Stimulated activated CD4-positive, alpha-beta T cell treated with anti-CD3 and anti-CD28 coated beads, Interleukin-12 subunit alpha, Interleukin-12 subunit beta, amount 100 ng/mL, for 4 hours (primary cell): ENCODE measurements at places on chromosomes 6 and 20.
A peak's percentile ranks its signal among the peaks of the same experiment; 100 is the strongest.

DNA sequence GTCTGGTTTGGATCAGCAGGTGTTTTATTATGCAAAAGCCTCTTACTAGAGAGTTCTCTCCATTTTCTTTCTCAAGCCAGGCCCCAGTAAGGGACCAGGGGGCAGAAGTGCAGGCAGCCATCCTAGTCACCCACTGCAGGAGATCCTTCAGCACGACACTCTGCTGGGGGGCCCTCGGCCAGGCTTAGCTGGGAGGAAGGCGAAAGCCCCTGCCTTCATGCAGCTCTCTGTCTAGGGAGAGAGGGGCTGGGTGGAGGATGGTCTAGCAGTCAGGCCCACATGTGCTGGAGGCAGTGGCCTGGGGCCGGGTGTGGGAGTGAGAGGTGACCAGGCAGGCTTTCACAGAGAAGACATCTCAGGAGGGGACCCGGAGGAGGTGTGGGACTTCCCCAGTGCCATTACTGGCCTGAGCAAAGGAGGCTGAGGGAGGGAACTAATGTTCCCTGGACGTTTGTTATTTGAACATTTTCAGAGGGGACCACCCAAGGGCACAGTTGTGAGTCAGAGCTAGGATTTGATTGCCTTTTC is 33.5 kb upstream of the VSTM2L start:
- DNase-seq = no peak

DNA sequence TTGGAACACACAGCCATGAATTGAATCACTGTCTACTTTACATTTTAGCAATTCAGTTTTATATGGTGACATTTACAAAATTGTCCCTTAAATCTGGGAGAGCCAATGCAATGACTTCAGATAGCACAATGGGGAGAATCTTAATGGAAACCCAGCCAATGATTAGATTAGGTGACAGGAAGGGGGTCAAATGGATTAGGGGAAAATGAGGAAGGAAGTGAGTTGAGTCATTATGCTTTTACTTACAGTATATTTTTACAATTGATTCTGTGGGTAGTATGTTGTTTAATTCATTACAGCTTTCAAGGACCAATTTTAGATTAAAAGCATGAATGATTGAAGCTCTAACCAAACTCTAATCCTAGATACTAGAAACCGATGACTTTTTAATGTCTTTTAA is 229.8 kb downstream of the SOX4 start:
- DNase-seq = no peak

DNA sequence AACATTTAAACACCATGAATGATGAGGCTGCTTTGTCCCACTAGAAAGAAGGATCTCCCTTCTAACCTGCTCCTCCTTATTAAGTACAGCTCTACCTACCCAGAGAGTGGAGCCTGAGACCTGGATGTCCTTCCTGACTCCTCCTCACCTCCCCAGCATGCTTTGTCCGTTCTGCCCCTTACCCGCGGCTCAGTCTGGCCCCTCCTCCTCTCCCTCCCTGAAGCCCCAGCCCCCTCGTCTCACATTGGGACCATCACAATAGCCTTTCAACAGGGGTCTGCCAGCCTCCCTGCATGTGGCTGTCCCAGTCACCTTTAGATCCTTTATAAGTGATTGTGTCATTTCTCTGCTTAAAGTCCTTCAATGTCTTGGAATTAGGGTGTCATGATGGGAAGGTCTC is 72.5 kb downstream of the DZANK1 start:
- no peak for DNase-seq

DNA sequence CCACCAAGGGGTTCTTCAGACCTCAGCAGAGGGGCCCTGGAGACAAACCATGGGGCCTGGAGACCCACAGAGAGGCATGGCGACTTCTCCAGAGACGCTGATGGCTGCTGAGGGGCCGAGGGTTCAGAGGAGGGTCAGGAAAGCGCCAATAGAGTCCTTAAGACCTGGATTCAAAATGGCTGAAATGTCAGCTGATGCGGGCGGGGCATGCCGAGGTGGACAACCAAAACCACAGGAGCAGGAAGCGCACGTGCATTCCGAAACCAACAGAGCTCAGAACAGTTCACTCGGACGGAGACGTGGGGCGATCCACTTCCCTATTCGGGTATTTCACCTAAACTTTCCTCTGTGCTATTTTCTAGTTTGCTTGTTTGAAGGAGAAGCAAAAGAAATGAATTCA is 99.9 kb upstream of the RIN2 start:
- no peak for DNase-seq

GRCh38 chr20:14879020-14879697 is 541.7 kb upstream of the FLRT3 start:
- DNase-seq = no peak

DNA sequence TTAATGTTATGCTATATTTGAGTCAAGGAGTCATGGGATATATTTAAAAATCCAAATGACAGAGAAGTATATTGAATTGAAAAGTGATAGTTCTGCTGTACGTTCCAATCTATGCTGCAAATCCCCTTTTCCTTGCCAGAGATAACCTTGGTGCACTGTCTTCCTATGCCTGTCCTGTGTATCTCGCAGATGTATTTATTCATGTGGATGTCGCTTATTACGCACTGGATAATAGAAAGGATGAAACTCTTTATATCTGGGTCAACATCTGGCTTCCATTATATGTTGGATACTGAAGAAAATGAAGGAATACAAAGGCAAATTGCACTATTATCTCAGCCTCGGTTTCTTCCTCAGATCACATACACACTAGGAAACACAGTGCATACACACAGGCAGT is 331.3 kb downstream of the BCKDHB start:
- no peak for DNase-seq

DNA sequence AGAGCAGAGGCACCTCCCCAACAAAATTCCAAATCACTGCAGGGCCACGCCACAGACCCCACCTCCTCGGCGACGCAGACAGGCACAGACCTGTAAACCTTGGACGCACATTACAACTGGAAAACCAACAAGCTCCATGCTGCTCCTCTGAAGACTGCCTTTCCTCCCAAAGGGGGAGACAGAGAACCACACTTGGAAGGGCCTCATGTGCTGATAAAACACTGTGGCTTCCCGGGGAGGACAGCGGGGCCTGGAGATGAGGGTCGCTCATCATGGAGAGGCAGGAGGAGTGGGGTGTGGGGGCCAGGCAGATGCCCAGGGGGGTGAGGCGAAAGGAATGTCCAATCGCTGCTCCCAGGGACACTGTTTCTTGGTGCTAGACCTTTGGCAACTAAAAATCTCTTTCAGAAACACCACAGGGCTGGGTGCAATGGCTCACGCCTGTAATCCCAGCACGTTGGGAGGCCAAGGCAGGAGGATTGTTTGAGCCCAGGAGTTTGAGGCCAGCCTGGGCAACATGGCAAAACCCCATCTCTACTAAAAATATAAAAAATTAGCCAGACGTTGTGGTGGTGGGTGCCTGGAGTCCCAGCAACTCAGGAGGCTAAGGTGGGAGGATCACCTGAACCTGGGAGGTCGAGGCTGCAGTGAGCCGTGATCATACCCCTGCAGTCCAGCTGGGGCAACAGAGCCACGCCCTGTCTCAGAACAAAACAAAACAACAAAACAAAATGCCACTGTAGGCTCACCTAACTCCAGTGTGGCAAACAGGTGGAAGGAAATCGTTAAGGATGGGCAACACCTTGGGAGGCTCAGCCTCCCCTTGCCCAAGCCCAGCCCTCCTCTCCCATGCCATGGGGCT is 53.8 kb downstream of the ABHD12 start:
- no peak for DNase-seq

- no peak for DNase-seq
Observed at GRCh38 chr6:6508643-6509042, 79.9 kb upstream of the LY86 start.

DNA sequence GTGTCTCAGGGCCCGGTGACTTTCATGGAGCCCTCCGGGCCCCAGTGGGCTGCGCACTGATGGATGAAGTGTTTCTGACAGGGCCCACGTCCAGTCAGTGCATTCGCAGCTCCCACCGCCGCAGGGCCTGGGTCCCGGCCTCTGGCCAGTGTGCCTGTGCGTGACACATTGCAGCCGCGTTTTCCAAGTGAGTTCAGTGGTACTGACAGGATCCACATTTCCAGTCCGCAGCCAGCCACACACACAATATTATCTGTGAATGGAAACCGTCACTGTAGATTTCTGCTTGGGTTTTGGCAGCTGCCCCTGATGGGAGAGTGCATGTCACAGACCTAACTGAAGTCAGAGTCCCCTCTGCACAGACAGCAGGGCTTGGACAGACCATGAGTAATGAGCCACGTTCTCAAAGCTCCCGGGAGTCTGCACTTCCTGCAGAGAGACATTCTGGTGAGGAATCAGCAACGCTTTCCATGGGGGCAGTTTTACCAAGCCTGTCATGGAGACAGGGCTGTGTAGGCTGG is 171.4 kb downstream of the MYLK4 start:
- no peak for DNase-seq

- DNase-seq = no peak
Observed at GRCh38 chr6:118825661-118826060, 68.3 kb upstream of the ASF1A start.

DNA sequence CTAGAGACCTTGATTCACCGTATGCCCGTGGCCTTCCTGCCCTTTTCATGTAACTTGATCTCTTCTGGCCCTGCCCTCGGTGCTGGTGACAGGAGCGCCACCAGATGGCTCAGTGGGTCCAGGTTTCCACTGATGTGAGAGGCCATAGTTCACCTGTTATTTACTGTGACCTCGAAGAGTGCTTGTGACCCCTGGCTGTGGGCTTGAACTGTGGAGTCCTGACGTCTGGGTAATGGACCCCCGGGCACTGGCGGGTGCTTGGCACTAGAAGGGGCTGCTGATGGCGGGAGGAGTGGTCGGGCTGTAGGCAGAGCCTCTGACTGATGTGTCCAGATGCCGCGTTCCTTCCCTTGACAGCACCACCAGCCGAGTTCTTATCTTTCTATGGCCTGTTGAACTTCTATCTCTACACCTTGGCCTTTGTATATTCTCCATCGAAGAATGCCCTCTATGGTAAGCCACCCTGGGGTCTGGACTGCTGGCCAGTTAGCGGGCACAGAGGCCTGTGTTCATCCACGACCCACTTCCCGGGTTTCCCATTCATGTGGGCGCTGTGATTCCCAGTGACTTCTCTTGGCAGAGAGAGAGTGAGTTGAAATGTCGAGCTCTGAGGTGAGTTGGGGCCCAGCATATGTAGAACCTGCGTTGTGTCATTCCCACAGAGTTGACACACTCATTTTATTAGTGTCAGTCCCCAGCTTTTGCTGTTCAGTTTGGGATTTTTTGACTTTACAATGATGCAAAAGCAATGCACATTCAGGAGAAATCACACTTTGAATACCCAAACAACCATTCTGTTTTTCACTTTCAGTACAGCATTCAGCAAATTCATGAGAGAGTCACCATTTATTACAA is 14.9 kb downstream of the DYNLT1 start:
- no peak for DNase-seq

DNA sequence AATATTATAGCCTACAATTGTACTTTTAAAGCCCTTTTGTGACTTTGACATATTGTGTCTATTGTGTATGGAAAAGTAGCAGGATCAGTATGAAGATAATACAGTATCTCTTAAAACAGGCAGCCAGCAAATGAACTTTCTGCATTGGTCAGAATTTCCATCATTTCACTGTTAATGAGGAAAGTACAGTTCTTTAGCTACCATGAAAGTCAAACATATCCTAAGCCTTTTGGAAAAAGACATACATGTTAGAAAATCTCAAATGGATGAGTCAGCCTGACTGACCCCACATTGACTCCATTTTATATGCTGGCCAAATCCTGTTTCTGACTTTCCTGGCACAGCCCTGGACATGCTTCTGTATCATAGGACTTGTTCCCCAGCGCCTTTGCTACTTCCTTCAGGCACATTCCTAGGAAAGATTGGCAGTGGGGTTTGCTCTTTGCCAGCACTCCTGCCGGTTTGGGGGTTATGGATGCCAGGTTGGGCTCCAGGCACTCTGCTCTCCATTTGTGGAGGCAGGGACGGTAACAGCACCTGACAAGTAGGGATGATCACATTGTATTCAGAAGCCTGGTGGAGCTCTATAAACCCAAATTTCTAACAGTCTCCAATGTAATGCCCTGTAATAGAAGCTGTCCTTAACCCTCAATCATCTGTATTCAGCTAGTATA is 43.7 kb downstream of the TOP1 start:
- no peak for DNase-seq

DNA sequence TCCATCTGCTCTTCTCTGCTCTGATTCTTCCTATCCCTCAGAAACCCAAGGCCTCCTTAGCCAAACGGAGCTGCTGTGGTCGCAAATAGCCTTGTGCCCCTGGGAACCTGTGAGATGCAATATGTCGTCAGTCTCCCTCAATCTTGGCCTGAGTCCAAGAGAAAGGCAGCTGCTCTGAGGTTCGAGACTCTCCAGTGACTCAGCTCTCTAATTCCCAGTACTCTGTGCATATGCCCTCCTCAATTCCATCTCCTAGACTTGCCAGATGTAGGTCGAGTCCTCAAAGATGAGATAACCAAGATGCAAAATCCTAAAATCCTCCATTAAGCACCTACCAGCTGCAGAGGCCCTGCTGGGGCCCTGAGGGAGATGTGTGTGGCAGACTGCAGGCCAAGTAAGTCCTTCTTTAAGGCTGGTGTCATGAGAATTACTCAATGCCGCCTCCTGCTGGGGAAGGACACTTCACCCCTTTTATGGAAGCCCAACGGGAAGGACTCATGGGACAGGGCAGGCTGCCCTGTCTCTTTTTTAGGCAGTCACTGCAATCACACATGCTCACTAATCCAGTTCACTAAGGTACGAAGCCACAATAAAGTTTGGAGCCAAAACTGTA is 28.5 kb downstream of the C6orf15 start:
- peak; percentile 28 for DNase-seq

GRCh38 chr6:14754751-14755513 is 490.9 kb upstream of the JARID2 start:
- DNase-seq = peak; percentile 24

DNA sequence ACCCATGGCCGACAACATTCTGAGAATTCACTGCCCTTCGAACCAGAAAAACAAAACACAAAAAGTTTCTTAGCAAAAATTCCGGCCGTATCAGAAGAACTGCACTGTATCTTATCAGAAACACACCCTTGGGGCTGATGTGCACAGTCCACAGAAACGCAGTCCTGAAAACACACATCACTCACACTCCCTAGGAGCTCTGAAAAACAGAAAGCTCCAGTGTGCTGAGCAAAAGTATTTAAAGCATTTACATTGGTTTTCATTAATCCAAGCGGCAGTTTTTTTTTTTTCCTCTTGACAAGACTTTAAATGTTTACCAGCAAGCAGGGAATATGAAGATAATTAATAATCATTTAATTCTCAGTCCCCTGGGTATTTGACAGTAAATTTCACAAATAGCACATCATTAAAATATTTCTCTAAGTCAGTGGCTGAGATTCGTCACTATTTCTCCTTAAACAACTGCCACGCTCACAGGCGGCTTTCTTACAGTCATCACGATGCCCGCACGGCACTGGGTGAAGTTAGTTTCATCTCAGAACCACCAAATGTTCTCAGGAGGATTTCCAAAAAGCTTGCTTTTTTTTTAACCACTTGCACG is 13.3 kb downstream of the NFATC2 start:
- DNase-seq = peak; percentile 47

GRCh38 chr6:105898286-105898685 is 187.8 kb upstream of the PRDM1 start:
- DNase-seq = no peak

DNA sequence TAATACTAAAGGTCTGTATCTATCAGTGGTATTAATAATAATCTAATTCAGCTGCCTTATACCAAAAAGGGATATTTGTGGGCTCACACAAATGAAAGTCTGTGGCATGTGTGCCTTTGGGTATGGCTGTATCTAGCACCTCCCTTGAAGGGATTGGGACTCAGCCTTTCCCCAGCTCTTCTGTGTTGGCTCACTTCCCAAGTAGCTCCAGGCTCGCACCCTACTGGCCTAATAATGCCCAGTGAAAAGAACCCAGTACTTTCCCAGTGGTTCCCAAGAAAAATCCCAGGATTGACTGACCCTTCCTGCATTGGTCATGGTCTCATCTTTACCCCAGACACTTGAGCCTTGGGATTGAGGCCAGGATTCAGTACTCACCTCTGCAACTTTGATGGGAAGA is 60.7 kb upstream of the CDKAL1 start:
- no peak for DNase-seq
